ENCODE measurements at places on chromosomes 3 and 15. TPM values are rescaled to one million over a fixed set of nuclear protein-coding genes. Genes with fewer than 3 reads are reported as not detected.

TNNC1 gene
- 11.0 TPM for total RNA-seq

CACNA2D3 gene
- total RNA-seq, result 4.2 TPM

RASGRF1 gene
- total RNA-seq, result 0.40 TPM

PEX5L gene
- total RNA-seq, result 0.13 TPM

GOLGA8S gene
- total RNA-seq, result 3.1 TPM

CCDC54 gene
- total RNA-seq, result 0.40 TPM

GRCh38 chr15:78950902-78951840 lies 6.3 kb upstream of the CTSH start:
- no peaks in the 10 kb centered on the region for H3K27me3 ChIP-seq
- no peak overlapping the region for H3K27ac ChIP-seq
- no peak overlapping the region for H3K4me3 ChIP-seq

GRCh38 chr15:38843051-38843501 lies 278.5 kb upstream of the RASGRP1 start:
- H3K4me3 ChIP-seq, result no peak overlapping the region
- no peak overlapping the region for H3K27ac ChIP-seq
- no peaks in the 10 kb centered on the region for H3K36me3 ChIP-seq
- DNase-seq, result no peak

DNA sequence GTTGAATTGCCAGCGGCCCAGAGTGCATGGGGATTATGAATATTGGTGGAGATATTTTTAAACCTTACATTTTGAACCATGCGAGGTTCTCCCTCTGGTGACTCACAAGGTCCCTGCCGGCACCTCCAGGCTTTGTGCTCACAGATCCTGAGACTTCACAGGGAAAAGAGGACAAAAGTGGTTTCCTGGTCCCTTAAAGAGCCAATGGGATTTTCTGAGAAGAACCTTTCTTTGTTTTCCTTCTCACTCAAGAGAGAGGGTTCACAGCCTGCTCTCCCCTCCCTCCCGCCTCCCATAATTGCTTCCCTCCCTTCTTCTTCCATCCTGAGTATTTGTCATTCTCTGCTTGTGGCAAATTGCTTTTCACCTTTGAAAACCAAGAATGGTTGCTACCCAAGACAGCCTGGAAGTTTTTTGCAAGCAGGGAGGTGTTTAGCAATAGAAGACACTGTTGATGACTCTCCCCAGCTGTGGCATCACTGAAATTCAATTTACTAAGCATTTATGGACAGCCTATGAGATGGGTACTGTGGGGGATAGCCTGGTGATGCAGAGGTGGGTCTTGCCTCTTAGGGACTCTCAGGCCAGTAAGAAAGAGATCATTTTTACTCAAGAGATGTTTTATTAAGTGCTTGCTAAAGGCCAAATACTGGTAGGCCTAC lies 76.6 kb downstream of the CPN2 start:
- H3K4me1 ChIP-seq, result peaks cover 58% of the 10 kb centered on the region
- no peak overlapping the region for H3K4me3 ChIP-seq

- no peak for DNase-seq
- H3K27ac ChIP-seq, result no peak overlapping the region
- no peaks in the 10 kb centered on the region for H3K27me3 ChIP-seq
Observed at GRCh38 chr3:95939235-95939809, 875.1 kb upstream of the EPHA6 start.

DNA sequence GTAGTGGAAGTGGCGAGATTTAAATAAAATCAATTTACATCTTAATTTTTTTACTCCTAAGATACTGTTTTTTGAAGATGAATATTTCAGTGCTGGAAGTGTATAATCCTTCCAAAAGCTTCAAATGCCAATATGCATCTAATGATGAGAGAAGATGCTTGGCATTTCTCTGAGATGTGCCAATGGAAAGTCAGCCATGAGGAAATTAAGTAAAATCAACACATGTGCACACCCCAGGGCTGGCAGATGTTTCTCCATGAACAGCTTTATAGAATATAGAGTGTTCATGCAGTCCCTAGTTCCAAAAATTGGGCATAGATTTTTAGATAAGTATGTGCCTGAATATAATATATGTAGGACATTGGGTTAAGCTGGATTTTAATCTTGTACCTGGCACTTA lies 90.1 kb downstream of the CPNE4 start:
- DNase-seq, result no peak
- no peaks in the 10 kb centered on the region for H3K27me3 ChIP-seq
- H3K4me1 ChIP-seq, result no peaks in the 10 kb centered on the region
- no peak overlapping the region for H3K27ac ChIP-seq
- no peaks in the 10 kb centered on the region for H3K36me3 ChIP-seq

- H3K27ac ChIP-seq, result no peak overlapping the region
- H3K27me3 ChIP-seq, result no peaks in the 10 kb centered on the region
Observed at GRCh38 chr3:49122022-49122421, 1.4 kb upstream of the USP19 start.

GRCh38 chr3:166100730-166101129 lies 263.5 kb upstream of the BCHE start:
- no peaks in the 10 kb centered on the region for H3K27me3 ChIP-seq
- H3K27ac ChIP-seq, result no peak overlapping the region
- H3K4me1 ChIP-seq, result no peaks in the 10 kb centered on the region
- H3K36me3 ChIP-seq, result no peaks in the 10 kb centered on the region
- DNase-seq, result no peak

GRCh38 chr3:61624300-61624699 lies 62.9 kb downstream of the PTPRG start:
- peaks cover 17% of the 10 kb centered on the region for H3K4me1 ChIP-seq
- H3K27me3 ChIP-seq, result no peaks in the 10 kb centered on the region
- H3K27ac ChIP-seq, result no peak overlapping the region
- H3K36me3 ChIP-seq, result no peaks in the 10 kb centered on the region
- H3K4me3 ChIP-seq, result no peak overlapping the region
- DNase-seq, result no peak

DNA sequence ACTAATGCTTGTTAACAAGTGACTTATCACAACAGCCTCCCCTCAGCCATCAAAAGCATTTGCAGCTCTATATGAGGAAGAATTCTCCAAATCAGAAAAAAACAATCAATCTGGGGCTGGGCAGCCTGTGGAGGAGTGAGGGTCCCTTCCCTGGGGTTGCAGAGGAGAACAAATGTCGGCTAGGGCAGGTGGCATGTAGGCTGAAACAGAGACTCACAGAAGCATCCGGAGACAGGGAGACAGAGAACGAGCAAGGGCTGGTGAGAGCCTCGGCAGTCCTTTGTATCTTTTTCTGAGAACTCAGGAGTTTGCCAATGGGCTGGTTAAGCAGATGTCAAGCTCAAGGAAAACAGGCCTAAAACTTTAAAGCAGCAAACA lies 15.8 kb downstream of the ITGA11 start:
- no peak for DNase-seq
- no peaks in the 10 kb centered on the region for H3K36me3 ChIP-seq
- no peaks in the 10 kb centered on the region for H3K27me3 ChIP-seq
- H3K27ac ChIP-seq, result no peak overlapping the region

- DNase-seq, result no peak
- no peaks in the 10 kb centered on the region for H3K36me3 ChIP-seq
- H3K4me3 ChIP-seq, result no peak overlapping the region
- H3K27me3 ChIP-seq, result no peaks in the 10 kb centered on the region
Observed at GRCh38 chr3:8574670-8575322, 69.8 kb downstream of the SSUH2 start.

DNA sequence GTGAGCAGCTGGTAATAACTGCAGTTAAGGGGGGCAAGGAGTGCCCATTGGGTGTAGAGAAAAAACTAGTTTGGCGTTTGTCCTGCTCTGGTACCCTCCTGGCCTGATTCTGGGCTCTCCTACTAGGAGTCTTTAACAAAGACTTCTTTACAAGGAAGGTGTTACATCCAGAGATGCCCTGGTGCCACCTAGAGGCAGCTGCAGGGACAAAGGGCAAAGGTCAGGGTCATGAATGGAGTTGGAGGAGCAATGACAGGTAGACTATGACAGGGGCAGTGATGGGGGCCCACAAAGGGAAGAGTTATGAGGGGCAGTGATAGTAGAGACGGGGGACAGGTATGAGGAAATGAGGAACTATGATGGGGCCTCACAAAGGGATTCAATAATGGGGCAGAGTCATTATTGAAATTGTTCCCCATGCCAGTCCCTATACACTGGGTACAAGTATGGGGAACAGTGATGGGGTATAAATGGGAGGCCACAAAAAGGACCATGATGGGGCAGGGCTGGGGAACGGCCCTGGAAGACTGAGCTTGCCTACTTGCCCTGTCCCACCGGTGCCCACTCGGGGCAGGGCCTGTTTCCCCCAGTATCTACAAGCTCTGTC lies 7.9 kb downstream of the CCDC71 start:
- H3K4me1 ChIP-seq, result peaks cover 13% of the 10 kb centered on the region
- H3K36me3 ChIP-seq, result peaks cover under 1% of the 10 kb centered on the region
- H3K27me3 ChIP-seq, result no peaks in the 10 kb centered on the region
- H3K27ac ChIP-seq, result no peak overlapping the region
